Right kidney (tissue), 9 donors: ENCODE measurements at places on chromosomes 1 and 21.

DNA sequence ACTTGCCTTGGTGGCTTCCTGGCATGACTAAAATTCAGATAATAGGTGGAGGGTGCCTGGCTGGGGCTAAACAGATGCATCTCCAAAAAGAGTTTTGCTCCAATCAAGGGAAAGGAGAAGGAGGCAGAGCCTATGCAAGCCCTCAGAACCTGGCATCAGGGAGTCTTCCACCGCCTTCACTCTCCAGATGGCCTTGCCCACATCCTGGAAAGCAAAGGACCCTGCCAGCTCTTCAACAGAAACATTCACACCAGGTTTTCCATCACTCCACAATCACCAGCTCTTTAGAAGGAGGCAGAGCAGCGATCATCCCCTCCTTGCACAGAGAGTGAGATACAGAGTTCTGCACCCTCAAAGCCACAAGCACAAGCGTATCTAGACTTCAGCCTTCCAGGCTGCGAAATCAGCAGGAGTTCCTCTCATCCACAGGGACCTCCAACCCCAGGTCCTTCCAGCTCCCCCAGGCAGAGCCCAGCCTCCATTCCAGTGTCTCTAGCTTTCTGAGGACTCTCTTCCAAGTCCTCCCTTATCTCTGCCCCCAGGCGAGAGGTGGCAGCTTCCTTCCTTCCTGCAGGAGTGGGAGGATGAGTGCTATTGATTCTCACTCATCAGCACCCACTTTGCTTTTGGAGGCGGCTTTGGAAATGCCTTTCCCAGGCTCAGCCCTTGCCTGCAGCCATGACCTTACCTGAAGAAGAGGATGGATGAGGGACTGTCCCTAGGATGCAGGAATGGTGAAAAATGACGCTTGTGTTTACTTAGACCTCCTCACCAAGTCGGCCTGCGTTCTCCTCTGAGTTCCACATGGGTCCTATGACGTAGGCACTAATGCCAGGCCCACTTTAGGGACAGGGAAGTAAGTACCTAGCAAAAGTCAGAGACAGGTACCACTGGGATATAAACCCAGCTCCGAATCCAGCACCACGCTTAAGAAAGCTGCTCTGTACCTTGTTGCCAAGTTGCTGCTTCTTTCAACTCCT lies 75.4 kb downstream of the RIPK4 start:
- DNase-seq, result no peak

DNA sequence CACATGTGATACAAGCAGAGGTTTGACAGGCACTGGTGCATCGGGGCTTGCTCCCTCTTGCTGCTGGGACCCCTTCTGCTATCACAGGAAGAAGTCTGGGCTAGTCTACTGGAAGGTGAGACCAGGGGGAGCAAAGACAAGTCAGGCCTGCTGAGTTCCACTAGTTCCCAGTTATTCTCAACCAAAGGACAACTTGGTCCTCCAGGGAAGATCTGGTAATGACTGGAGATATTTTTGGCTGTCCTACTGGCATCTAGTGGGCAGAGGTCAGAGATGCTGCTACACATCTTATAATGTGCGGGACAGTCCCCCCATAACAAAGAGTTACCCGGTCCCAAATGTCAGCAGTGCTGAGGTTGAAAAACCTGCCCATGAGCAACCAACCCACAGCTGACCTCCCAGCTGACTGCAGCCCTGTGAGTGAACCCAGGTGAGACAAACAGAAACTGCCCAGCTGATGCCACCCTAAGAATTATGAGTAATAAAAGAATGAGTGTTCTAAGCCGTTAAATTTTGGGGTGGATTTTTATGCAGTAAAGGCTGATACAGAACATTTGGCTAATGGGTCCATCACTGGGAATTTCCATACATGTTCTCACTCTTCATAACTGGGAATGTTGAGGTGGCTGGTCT lies 71.6 kb downstream of the NENF start:
- DNase-seq, result no peak

GRCh38 chr21:28444557-28444956 lies 548.1 kb downstream of the LTN1 start:
- no peak for DNase-seq

GRCh38 chr1:182600036-182600713 lies 4.0 kb downstream of the RGS16 start:
- DNase-seq, result no peak

GRCh38 chr1:28436211-28436769 lies 66.8 kb downstream of the PHACTR4 start:
- no peak for DNase-seq

- DNase-seq, result no peak
Observed at GRCh38 chr1:225004396-225004795, 74.9 kb downstream of the DNAH14 start.

DNA sequence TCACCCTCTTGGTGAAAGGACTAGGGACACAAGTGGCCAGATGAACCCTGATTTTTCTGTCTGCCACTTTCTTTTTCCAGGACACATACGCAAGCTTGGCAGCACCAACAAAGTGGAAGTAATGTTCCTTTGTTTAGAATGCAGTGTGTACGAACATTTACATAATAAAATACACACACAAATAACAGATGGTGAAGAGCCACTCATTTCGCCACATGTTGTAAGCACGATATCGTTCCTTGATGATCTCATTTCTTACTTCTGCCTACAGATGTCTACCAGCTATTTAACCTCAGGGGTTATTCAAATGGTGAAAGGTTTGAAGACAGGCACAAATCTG lies 670.2 kb upstream of the CXADR start:
- DNase-seq, result no peak

DNA sequence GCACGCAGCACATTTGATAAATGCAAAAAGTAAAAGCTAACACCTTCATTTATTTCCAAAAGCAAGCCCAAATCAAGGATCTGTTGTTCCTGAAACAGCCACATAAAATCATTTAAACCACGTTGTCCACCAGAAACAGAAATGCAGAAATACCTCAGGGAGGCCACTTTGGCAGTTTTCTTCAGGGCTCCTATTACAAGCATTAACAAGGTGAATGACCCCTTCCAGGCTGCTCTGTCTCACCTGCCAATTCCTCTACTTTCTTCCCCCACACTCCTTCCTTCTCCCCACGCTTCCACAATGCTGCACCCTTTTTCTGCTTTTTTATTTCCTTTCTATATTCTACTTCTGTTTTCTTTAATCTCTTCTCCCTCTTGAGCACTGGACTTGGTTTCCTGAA lies 55.0 kb upstream of the PTGFRN start:
- no peak for DNase-seq

GRCh38 chr1:200710166-200710565 lies 28.5 kb upstream of the CAMSAP2 start:
- DNase-seq, result no peak

DNA sequence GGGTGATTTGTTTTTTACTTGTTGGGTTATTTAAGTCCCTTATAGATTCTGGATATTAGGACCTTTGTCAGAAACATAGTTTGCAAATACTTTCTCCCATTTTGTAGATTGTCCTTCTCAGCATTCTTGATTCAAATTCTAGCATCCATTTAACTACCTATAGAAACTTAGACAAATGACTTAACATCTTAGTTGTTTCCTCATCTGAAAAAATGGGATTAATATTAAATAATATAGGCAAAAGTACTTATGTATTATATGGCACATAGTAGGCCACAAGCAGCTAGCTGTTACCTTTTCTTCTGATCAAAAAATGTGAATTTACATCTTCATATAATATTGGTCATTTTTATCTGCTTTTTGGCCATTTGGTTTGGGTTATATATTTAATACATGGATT lies 307.5 kb downstream of the ZP4 start:
- no peak for DNase-seq

GRCh38 chr21:28066076-28066475 lies 926.6 kb downstream of the LTN1 start:
- no peak for DNase-seq

GRCh38 chr1:235928197-235928596 lies 61.5 kb upstream of the LYST start:
- DNase-seq, result no peak

GRCh38 chr1:24986372-24986965 lies 56.4 kb upstream of the RUNX3 start:
- DNase-seq, result no peak

DNA sequence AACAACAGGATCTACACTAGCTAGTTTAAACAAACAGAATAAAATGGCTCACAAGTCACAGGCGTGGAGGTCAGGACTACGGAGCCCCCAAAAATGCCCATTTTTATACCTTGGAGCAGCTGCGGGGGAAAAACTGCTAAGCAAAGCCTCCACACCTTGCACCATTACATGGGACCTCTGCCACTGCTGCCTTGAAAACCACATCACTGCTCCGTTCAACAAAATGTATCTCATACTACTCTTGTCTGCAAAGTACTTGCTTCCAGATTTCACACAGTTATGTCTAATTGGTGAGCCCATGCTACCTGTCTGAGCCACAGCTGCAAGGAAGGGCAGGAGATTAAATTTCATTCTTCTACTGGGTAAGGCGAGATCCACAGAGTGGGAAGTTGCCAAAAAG lies 24.4 kb downstream of the MRPL39 start:
- DNase-seq, result no peak

DNA sequence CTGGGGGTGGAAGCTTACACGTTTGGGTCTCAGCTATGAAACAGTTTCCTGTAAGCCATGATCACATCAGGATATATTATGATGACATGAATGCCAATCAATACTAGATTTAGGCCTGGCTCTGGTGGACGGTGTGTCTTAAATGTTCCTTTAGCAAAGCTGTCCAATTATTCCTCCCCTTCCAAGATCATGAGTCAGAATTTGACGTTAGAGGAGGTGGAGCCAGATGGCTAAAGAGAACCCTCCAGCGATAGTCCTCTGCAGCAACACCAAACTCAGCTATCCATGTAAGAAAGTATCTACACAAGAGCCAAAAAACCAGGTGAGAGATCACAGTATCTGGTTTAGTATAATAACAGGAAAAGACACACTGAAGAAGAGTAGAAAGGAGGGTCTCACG lies 47.8 kb downstream of the PACC1 start:
- DNase-seq, result no peak

DNA sequence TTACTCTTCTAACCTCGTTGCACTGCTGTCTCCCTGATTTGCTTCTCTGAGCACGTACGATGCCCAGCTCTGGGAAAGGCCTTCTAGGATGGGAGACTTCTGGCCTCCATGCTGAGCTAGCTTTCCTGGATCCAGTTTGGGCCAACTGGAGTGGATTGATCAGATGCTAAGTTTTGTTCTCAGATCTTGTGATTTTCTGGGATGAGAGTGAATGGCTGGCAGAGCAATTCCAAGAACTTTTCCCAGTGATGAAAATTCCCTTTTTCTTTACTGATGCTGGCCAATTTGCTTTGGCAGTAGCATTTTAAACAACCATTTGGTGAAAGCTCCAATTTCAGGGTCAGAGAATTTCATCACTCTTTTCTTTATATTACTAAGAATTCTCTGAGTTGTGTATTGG lies 34.9 kb upstream of the NFASC start:
- no peak for DNase-seq

DNA sequence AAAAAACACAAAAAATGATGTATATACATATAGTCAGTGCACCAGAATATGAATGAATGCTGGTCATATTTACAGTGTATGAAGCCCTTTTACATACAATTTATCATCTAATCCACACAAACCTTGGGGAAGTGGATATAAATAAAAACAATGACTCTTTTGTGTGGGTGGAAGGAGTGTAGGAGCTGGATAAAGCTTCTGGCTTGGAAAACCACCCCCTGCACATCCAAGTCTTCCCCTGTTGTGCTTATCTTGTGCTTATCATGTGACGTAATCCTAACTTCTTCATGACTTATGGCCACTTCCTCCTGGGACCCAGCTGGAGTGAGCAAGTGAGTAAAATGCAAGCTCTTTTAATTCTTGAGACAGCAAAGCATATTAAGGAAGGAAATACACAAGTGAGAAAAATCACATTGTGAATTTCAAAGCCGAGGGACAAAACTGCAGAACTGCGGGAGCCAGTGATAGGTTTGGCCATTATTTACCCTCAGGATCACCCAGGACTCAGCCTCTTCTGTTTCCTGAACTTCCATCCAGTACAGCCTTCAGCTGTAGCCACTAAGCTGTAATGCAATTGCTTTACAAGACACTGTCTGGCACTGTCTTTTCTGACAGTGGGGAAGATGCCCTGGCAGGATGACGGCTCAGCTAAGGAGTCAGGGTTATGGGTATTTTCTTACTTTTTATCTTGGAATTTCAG lies 104.0 kb upstream of the PPM1J start:
- DNase-seq, result no peak

DNA sequence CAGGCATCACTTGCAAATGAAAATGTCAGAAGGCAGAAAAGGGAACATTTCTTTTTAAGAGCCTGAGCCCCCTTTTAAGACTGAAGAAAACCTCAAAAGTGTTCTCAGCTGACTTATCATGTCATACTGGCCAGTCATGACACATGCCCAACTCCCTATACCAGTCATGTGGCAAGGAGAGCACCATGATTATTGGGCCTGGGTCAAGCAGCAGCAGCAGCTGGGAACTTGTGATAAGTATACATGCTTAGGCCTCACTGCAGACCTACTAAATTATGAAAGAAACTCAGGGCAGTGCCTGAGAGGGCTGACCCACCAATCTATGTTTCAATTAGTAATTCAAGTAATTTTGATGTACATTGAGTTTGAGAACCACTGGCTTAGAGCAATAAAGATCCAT lies 8.6 kb downstream of the RO60 start:
- no peak for DNase-seq

GRCh38 chr1:42179900-42180329 lies 15.4 kb upstream of the GUCA2A start:
- no peak for DNase-seq

GRCh38 chr1:237861944-237862343 lies 28.8 kb downstream of the ZP4 start:
- DNase-seq, result no peak

DNA sequence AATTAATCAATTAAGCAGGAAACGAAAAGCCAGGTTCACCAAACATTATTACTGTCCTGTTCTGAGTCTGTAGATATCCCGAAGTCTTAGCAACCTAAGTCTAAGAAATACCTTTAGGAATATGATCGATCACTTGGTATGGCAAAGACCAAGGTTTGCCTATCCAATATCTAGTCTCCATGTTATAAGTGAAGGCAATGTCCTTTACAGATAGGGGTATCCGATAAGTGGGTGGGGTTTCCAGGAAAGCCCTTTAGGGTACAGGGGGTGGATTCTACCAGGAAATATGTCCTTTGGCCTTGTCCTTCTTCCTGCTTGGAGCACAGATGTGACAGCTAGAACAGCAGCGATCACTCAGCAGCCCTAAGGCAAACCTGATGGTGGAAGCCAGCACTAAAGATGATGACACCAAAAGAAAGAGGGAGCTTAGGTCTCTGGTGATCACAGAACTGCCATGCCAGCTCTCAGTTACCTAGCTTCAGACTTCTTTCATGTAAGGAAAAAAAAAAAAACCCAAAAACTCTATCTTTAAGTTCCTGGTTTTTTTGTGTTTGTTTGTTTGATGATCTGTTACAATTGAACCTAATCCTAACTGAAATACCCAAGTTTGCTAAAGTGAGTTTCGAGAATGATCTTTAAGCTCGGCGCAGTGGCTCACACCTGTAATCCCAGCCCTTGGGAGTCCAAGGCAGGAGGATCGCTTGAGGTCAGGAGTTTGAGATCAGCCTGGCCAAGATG lies 40.8 kb downstream of the DSTYK start:
- DNase-seq, result no peak

DNA sequence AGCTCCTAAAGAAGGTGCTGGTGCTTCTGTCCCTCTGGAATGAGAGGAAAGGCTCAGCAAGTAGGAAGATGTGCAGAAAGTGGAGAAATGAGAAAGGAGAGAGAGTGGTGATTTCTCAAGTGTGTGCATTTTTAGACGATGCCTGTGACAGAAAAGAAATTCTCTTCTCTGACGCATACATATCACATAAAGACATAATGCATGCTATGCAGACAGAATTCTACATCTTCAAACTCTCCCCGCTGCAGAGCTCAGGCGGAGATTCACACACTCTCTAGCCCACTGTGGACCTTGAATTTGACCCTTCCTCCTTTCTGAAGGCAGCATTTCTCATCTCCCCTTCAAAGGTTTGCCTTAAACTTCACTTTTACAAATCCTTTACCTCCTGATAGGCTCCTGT lies 52.0 kb upstream of the CAMK1G start:
- DNase-seq, result no peak
